ENCODE measurements at places on chromosomes 4 and X.

GRCh38 chrX:21479695-21480270 lies 105.6 kb downstream of the CNKSR2 start:
- no peak for DNase-seq

GRCh38 chr4:123776267-123776666 lies 379.7 kb downstream of the SPRY1 start:
- DNase-seq = no peak

DNA sequence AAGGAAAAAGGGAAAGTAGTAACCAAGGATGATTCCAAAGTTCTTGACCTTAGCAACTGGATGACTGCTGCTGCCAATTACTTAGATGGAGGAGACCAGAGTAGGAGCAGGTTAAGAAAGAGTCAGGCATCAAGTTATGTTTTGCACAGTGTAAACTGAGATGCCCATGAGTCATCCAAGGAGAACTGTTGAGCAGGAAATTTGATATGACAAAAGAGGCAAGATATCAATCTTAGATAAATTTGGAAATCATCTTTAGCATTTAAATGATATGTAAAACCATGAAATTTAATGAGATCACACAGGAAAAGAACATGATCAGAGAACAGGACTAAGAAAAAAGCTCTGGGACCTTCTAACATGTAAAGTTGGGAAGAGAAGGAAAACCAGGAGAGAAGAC lies 361.3 kb downstream of the OPHN1 start:
- no peak for DNase-seq

DNA sequence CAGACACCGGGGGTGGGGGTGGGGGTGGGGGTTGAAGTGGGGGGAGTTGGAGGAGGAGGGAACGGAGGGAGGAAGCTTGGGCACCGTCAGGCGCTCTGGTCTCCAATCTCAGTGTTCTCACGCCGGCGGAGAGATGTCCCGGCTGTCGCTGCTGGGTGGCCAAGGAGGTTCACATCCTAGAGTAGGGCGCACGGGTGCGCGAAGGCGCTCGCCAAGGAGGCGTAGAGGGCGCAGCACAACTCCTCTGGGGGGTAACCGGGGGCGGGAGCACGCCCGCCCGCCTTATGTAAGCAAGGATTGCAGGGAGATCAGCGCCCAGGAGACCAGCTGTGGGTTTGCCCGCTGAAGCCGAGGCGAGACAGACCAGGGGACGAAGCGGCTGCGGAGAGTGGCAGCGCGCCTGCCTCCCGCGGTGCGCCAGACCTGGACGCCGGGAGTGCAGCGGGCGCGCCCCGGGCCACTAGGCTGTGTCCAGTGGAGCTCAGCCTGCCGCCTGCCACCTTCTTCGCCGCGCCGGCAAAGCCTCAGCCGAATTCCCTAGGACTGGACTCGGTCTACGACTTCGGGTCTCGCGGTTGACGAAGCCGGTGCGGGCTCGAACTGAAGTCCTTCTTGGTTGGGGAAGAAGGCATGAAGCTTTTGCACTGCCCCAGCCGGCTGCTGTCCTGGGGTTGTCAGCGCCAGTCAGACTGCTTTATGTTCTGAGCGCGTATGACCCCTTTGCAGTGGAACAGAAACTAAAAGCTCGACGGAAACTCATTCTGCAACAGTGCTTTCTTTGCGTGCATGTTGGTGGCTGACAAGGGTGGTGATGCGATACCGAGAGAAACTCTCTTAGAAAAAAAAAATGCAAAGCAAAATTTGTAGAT lies 707 bp upstream of the UNC5C start:
- DNase-seq = peak; percentile 52

GRCh38 chrX:112849016-112849415 lies 8.4 kb upstream of the AMOT start:
- no peak for DNase-seq

GRCh38 chr4:189792924-189793618 lies 147.6 kb upstream of the FRG1 start:
- DNase-seq = peak; percentile 82

- DNase-seq = no peak
These were observed 73.0 kb upstream of the PJA1 start for GRCh38 chrX:69238114-69238886.

DNA sequence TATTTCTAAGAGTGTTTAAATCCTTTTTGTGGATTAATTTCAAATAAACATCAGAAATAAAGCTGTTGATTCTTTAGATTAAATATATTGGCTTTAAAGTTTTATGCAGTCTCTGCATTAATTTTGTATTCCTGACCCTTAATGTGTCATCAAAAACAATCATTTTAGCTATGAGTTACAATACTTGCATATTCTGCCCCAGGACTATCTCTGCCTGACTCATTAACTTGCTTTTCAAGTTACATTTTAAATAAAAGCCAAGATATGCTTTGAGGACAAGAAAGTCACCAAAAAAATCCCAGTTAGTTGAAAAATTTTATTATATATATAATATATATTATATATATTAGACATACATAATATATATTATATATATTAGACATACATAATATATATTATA lies 208.7 kb downstream of the ADGRL3 start:
- no peak for DNase-seq

DNA sequence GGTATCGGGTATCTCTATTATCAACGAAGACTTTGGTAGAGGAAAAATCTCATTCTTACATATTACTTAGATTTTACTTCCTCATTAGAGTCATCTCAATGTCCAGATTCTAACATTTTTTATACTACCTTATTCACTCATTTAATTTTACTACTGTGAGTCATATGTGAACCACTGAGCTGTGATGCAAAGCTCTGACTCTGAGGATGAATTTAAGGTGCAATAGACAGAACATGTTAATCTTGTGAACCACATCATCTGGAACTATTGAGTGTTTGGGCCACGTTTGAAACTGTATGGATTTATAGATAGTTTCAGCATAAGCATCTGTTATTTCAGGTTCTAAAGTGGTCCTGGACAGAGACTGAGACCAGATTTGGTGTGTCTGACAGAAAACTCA lies 78.4 kb downstream of the PWWP3B start:
- DNase-seq = no peak

DNA sequence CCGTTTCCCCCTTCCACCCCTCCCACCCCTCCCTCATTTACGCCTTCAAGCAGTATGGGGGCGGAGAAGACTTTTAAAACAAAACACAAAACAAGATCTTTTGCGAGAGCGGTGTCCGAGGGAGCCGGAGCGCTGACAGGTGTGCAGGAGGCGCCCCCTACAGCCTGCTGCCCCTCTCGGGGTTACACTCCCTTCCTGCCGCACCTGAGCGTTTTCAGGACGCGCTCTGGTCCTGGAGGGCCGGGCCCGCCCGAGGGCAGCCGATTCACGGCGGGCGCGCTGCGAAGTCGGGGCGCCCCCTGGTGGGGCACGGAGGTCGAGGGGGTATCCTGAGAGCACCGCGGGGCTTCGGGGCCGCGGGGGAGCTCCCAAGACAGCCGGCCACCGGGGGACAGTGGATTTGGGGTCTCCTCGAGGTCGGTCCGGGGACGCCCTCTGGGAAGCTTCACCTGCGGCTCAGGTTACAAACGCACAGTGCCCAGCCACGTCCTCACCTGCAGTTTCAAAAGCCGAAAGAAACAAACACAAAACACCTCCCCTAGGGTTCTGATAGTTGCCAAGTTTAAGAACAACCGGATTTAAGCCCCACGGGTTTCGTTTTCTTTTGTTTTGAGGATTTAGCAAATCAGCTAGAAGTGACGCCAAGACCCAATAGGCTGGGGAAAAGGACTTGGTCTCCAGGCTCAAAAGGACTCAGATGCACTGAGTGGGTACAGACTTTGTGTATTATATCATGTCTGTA lies 8.0 kb upstream of the NEUROG2 start:
- DNase-seq = peak; percentile 96

- no peak for DNase-seq
These were observed 186.7 kb downstream of the PALLD start for GRCh38 chr4:168683595-168683994.

- DNase-seq = peak; percentile 8
These were observed 58.5 kb downstream of the PPA2 start for GRCh38 chr4:105415281-105415744.

DNA sequence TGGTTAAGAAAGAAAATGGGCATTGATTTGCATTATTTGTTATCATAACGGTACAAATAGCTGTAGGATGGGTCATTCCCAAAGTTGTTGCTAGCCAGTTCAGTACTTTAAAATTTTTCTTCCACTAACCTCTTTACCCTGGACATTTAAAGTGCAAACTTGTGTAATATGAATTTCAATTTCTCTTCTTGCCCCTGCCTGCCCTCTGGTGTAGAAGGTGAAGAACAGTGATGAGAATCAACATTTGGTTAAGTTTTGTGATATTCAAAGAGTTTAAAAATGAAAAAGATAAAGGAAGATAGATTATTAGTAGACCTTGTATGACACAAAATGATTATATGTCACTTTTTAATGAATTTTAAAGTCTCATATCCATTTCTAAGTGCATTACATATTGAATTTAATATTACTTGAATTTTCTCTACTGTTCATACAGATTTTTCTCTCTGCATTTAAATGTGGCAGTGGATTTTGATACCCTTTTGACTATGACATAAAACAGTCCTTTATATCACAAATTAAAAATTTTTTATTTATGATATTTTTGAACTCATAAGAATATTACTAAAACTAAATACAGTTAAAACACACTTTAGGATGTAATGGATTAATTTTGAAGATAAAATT lies 337.7 kb downstream of the BMPR1B start:
- no peak for DNase-seq

DNA sequence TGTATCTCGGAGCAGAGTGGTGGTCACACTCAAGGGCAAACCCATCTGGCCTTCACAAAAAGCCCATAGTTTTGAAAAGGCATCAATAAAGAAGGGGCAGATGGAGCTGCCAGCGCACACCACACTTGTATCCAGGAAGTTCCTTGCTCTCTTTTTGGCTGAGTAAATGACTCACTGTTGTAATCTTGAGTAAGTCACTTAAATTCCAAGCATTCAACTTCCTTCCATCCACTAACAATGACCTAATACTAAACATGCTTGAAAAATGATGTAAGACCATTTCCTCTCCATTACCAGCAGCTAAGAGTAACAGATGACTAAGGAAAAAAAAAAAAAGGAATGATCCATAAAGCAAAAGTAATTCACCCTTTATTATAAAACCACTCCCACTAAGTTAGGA lies 32.4 kb upstream of the MYOZ2 start:
- no peak for DNase-seq

- no peak for DNase-seq
These were observed 12.2 kb upstream of the EXOSC9 start for GRCh38 chr4:121788896-121789295.

DNA sequence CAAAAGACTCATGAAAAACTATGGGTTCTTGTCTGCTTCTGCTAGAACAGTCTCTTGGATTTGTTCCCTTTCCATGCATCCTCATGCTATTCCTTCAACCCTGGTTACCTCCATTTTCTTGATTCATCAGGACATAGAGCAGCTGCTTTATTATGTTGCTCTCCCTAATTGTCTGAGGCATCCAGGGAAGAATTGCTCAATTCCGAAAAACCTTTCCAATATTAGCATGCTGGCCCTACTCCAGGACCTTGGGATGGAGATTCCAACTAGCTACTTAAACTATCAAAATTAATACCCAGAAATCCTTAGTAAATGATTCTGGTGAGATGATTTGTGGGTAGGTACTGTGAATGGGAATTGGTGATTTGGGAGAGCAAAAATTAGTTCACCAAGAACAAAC lies 56.6 kb upstream of the FAM47B start:
- no peak for DNase-seq

DNA sequence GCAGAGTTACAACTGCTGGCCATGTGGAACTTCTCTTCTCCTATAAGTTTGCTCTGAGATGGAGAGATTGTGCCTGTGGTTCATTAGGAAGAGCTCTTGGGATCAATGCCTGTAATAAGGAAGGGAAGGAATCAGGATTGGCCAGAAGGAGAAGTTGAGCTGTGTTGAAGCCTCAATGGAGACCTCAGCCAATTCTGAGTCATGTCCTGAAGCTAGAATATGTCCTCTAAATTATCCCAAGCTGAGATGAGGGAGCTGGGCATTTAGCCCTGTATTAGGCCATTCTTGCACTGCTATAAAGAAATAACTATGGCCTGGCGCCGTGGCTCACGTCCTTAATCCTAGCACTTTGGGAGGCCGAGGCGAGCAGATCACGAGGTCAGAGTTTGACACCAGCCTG lies 85.4 kb upstream of the DHX15 start:
- DNase-seq = no peak

DNA sequence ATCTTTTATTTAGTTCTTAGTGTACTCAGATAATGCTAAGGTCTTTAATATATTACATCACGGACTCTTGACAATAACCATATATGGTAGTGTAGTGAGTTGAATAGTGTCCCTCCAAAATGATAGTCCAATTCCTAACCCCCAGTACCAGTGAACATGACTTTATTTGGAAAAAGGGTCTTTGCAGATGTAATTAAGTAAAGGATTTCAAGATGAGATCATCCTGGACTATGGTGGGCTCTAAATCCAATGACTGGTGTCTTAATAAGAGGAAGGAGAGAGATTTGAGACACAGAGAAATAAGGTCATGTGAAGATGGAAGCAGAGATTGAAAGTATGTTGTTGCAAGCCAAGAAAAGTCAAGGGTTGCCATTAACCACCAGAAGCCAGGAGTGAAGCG lies 236.5 kb upstream of the DIPK2B start:
- no peak for DNase-seq

DNA sequence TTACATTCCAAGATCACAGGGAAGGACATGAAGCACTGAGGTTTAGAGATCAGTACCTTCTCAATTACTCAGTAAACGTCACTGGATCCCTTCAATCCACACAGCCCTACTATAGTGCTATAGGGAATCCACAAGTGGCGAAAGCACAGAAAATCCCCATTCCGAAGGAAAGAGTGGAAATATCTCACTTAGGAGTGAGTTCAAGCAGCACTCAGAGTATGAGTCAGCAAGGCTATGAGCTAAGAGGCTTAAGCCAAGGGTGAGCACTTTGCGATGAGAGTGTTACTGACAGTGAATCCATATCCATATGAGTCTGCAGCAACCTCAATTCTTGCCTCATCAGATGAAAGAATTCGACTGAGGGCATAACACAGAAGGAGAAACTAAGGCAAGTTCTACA lies 165.1 kb downstream of the VSIG4 start:
- no peak for DNase-seq

DNA sequence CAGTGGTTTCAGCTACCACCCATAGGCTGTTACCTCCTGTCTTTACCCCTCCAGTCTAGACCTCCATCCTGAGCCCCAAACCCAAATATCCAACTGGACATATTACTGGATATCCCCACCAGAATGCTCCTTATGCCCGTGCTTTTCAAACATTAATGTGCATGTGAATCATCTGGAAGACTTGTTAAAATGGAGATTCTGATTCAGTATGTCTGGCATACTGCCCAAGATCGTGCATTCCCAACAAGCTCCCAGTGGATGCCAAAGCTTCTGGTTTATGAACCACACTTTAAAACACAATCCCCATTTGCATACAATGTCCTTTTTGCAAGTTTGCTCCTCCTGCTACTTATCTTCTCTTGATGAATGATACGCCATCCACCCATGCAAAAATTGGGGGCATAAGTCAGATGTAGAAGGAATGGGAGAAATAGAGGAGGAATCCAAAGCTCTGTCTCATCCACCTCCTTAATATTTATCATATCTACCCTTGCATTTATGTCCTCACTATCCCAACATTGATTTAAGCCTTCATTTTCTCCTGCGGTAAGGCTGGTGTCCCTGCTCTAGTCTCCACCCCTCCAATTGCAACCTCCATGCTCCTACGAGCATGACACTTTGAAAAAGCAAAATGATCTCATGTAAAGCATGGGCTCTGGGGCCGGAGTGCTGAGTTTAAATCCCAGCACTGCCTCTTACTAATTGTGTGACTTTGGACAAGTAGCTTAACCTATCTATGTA lies 7.4 kb upstream of the PGRMC1 start:
- no peak for DNase-seq

GRCh38 chr4:107319386-107319785 lies 283.3 kb upstream of the DKK2 start:
- no peak for DNase-seq

GRCh38 chrX:10051866-10052480 lies 84.8 kb downstream of the CLDN34 start:
- no peak for DNase-seq

Data from WTC11 (cell line).